ENCODE measurements at places on chromosomes 11 and 22.

GRCh38 chr22:37679670-37680069, 4.2 kb downstream of the LGALS1 start:
- no peak for DNase-seq

DNA sequence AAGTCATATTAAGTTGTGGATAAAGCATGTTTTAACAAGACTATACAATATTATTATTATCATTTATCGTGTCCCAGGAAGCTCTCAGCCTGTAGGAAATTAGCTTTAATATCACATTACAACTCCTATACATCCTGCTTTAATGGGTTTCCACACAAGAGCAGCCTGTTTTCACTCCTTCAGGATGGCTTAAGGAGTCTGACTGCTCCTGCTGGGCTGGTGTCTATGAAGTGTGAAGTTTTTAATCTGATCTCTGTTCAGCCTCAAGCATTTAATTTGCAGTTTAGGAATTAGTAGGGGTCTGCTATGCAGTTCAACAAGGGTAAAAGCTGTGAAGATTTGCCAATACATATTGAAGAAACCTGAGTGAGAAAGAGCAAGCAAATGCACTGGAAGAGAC, 653.4 kb upstream of the LRRC4C start:
- no peak for DNase-seq

DNA sequence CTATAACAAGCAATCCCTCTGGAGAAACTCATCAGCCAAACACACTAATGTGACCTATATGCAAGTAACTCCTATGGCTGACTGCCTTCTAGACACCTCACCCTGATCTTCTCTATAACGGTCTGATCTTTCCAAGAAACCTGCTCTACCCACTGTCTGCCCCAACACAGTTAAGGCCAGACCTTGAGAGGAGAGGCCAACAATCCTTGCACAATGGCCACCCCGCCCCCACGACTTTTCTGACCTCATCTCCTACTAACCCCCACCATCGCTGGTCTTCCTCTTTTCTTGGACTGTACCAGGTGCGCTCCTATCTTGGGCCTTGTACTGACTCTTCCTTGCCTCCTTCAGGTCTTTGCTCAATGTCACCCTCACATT, 12.5 kb downstream of the HIRA start:
- no peak for DNase-seq

GRCh38 chr11:128052912-128053641, 534.3 kb downstream of the ETS1 start:
- DNase-seq: no peak

DNA sequence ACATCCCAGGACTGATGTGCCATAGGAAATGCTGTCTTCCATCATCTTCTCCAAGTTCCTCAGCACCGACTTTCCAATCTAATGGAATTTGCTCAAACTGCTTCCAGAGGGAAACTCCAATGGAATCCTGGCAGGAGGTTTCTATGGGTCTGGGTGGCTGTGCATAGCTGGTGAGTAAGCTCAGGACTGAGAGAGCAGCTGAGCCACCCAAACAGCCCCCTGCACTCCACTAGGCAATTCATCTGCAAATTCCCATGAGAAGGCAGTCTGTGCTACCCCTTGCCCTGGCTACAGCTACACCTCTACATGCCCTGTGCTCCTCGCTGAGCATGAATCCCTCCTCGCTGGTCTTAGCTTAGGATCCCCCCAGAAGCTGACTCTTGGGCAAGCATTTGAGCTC, 127.9 kb upstream of the CSNK2A3 start:
- no peak for DNase-seq

- DNase-seq: no peak
Measured at GRCh38 chr11:31619980-31620379, 110.4 kb downstream of the ELP4 start.

- DNase-seq: peak; percentile 54
Measured at GRCh38 chr22:41966607-41967240, 2.5 kb upstream of the SEPTIN3 start.

DNA sequence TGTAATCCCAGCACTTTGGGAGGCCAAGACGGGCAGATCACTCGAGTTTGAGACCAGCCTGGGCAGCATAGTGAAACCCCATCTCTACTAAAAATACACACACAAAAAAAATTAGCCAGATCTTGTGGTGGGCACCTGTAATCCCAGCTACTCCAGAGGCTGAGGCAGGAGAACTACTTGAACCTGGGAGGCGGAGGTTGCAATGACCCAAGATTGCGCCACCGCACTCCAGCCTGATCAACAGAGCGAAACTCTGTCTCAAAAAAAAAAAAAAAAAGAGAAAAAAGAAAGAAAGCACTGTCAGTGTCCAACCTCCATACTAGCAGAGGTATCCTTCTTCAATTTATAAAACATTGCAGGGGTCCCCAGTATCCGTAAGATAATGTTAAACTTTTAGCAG, 17.8 kb downstream of the RAB6A start:
- no peak for DNase-seq

DNA sequence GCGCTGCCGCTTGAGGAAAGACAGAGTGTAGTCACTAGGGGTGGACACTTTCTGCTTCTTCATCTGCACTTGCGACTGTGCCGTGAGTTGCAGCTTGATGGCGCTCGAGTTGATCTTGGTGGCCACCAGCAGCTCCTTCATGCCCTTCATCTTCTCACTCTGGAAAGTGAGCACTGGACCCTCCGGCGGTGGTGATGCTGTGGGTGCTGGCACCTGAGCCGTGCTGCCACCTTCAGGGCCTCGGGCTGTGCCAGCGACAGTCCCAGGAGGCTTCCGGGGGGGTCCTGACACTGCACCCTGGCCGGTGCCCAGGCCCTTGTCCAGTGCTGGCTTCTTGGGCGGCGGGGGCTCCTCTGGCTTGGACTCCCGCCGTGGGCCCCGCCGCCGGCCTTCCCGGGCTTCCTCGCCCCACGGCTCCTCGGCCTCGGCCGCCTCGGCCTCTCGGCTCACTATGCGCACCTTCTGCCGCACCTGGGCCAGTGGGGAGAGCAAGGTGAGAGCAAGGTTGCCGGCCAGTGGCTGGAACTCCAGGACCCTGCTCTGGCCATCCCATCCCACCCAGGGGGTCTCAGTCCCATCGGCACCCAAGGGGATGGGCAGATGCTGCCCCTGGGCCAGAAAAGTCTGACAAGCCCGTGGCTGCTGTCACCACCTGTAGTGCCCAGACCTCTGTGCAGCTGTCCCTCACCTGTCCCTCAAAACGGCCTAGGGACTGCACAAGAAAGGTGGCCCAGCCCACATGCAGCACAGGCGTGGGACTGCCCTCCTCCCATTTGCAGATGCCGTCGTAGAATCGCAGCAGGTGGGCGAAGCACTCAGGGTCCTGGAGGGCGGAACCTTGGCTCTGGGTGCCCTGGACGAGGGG, 1.6 kb upstream of the MAP4K2 start:
- DNase-seq: no peak

GRCh38 chr11:15655552-15655951, 540.8 kb downstream of the INSC start:
- DNase-seq: no peak

GRCh38 chr11:2818021-2818420, 67.6 kb downstream of the CDKN1C start:
- DNase-seq: no peak

DNA sequence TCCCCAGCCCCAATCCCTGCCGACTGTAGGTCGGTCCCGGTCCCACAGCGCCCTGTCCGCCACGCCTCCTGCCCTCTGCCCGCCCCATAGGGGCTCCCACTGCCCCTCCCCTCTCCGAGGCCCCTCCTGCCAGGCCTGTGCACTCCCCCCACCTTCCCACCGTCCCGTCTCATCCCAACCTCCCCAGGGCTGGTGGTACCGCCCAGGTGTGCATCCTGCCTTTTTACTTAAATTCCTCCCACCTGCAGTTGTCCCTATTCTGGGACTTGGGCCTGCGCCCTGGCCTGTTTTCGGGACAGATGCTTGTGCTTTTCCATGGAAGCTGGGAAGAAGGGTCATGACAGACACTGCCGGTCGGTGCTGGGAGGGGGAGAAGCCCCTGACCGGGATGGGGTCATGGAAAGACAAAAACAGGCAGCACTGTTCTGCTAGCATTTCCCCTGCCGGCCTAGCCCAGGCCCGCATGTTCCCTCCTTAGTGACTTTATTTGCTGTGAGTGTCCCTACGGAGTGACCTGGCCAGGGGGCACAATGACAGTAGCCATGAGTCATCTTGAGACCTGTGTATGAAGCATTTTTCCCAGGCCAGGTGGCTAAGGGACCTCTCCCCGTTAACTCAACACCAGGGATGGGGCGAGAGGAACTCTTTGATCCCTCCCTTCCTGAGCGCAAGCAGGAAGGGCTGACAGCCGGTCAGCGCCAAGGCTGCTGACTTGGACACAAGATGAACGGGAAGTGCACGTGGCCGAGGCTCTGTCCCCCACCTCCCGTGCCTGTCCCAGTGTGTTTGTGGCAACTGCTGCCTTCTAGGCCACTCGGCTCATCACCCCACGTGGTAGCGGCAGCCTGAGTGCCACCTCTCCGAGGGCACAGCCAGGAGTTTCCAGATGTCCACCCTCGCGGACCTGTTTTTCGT, 7.1 kb downstream of the TBX1 start:
- no peak for DNase-seq

GRCh38 chr11:130782361-130783222, 133.7 kb downstream of the SNX19 start:
- peak; percentile 79 for DNase-seq

DNA sequence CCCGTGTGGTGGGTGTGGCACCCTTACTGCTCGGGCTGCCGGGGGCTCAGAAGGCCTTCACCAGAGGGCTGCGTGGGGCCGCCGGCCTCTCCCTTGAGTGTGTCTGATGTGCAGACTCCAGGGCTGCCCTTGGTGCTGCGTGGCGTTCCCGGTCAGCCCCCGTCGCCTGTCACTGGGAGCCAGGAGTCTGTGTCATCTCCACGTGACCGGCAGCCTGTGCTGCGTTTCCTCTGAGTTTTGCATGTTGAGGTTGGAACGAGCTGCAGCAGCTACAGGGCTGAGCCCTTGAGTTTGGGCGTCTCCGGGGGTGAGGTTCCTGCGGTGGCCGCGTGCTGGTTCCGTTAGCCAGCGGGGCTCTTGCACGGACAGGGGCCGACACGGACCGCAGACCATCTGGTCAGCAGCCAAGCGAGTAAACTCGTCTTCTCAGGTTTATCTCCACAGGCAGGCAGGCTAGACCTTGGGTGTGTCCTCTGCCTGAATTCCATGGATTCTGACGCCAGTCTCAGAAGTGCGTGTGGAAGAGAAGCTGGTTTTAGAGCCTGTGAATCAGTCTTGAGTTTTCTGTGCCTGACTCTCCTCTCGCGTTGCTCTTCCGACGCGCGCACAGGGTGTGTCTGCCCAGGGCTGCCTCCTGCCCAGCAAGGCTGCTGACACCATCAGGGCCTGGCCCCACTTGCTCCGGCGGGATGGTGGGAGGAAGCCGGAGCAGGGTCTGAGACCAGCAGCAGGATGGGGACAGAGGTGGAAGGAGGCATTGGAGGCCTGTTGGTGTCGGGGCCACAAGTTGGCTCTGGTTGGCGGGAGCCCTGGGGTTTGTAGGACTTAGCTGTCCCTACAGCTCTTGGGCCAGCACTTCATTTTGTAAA, 10.5 kb downstream of the PTDSS2 start:
- no peak for DNase-seq

DNA sequence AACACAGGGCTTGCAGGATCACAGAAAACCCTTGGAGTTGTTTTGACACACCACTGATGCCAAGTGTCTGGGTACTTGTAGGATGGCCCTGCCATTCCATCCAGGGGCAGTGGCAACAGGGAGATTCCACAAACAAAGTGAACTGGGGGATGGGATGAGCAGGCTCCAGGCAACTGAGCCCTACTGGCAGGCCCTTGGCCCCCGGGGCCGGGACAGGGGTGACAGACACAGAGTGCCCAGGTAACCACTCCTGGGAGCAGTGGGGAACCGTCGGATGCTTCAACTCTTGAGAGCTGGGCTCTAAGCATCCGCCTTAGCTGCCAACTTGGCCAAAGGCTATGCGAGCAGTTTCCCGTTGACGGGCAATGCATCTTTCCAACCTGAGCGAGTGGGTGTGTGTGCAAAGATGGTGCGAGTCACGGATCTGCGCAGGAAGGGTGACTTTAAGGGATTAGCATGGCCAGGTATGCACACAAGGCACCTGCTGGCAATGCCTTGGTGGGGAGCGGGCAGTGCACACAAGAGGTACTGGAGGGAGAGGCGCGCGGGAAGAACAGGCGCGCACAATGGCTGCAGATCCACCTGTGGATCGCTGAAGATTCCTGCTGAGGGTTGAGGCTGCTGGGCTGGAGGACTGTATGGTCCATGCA, 83.1 kb upstream of the PRODH start:
- DNase-seq: no peak

- no peak for DNase-seq
Measured at GRCh38 chr11:72528121-72528520, 93.8 kb upstream of the CLPB start.

- no peak for DNase-seq
Measured at GRCh38 chr11:86444981-86445380, 70.3 kb downstream of the CCDC81 start.

DNA sequence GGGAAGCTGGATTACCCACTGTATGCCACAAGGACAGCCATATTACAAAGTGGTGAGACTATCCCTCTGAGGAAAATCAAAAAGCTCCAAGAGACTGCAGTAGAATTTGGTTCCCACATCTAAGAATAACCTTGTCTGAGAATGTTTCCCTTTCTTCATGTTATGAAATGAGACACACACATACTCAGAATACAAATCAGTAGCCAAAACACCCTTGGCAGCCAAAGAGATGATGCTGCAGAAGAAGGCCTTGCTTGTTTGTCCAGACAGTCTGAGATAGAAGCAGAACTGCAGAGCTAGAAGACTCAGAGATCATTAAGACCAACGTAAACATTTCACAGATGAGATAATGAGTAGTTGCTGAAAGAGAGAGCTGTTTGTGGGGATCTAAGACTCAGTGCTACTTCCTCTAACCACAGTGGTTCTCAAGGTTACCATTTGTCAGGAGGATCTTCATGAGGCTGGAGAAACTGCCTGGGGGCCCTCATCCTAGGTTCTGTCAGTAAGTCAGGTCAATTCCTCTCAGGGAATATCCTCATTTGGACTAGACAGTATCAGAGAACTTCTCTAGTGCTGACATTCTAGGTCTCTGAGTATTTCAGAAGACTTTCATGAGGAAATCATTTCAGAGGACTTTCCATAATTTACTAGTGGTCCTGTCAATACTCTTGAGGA, 38.9 kb downstream of the RELT start:
- DNase-seq: no peak

- DNase-seq: no peak
Measured at GRCh38 chr11:98155696-98156095, 865.1 kb upstream of the CNTN5 start.

DNA sequence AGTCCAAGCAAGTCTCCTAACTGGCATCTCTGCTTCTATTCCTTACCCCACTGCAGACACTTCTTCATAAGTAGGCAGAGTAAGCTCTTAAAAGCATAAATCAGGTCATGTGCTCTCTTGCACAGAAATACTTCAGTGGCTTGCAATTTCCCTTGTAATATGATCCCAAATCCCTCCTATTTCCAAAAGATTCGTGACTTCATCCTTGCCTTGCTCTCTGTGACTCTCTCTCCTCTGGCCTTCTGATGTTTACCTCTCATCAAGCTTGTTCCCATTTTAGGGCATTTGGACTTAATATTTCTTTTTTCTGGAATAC, 37.4 kb upstream of the NCR3LG1 start:
- no peak for DNase-seq
